EL (cell line): ENCODE measurements at places on chromosomes 12 and 14.

- DNase-seq = no peak
These were observed 3.8 kb downstream of the DIO3 start for GRCh38 chr14:101564819-101565698.

- peak; percentile 47 for DNase-seq
These were observed 70.6 kb upstream of the ACTN1 start for GRCh38 chr14:69049675-69050074.

GRCh38 chr12:17030338-17030737 is 424.4 kb upstream of the LMO3 start:
- no peak for DNase-seq

- peak; percentile 36 for DNase-seq
These were observed 23.2 kb downstream of the LGALS3 start for GRCh38 chr14:55152052-55152753.

DNA sequence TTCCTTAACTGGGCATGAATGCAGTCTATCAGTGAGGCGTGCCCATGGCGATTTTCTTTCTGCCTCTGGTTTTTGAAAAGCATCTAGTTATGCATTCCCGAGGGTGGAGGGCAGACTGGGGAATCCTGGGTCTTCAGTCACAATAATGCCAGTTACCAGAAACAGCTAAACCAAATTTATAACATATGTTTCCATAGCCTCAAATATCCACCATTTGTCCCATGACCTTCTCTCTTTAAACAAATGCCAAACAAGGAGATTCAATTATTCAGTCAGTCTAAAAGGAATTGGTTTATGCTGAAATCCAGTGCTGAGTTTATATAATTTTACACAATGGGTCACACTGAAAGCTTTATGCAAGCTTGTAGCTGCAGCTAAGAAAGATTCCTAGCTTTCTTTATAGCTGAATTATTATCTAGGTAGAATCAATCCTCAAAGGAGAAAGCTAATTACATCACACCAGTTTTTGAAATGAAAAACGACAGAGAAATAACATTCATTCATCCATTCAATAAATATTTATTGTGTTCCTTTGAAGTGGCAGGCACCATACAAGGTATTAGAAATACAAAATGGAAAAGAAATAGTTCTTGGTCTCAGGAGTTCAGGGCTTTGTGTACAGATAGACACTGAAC is 131.3 kb upstream of the RAP1B start:
- DNase-seq = peak; percentile 39

GRCh38 chr12:52167526-52167925 is 24.3 kb downstream of the KRT80 start:
- no peak for DNase-seq

GRCh38 chr14:23154964-23155587 is 28.4 kb downstream of the SLC7A8 start:
- DNase-seq = peak; percentile 81

GRCh38 chr14:44070046-44070445 is 437.0 kb downstream of the FSCB start:
- DNase-seq = no peak
